Suppressor macrophage (primary cell): ENCODE measurements at places on chromosomes 3 and 15.
A peak's percentile ranks its signal among the peaks of the same experiment; 100 is the strongest.

GRCh38 chr15:41241221-41241964, 10.3 kb downstream of the CHP1 start:
- no peak for DNase-seq

DNA sequence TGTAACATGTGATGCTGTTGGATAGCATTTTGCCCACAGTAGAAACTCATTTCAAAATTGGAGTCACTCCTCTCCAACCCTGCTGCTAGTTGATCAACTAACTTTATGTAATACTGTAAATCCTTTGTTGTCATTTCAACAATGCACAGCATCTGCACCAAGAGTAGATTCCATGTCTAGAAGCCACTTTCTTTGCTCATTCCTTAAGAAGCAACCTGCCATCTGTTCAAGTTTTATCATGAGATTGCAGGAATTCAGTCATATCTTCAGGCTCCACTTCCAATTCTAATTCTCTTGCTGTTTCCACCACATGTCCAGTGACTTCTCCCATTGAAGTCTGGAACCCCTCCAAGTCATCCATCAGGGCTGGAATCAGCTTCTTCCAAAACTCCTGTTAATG, 42.9 kb downstream of the AKAP13 start:
- no peak for DNase-seq

DNA sequence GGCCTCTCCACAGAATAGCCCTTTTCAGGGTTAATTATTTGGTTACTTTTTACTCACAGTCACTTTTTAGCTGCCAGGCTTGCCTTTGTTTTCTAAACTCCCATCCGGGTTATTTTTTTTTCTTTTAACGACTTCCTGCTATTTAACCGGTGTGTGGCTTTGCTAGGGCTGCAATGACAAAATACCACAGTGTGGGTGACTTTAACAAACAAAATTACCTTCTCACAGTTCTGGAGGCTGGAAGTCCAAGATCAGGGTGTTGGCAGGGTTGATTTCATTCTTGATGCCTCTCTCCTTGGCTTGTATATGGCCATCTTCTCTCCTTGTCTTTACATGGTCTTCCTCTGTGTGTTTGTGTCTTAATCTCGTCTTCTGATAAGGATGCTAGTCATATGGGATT, 91.5 kb downstream of the IL1RAP start:
- DNase-seq = no peak

DNA sequence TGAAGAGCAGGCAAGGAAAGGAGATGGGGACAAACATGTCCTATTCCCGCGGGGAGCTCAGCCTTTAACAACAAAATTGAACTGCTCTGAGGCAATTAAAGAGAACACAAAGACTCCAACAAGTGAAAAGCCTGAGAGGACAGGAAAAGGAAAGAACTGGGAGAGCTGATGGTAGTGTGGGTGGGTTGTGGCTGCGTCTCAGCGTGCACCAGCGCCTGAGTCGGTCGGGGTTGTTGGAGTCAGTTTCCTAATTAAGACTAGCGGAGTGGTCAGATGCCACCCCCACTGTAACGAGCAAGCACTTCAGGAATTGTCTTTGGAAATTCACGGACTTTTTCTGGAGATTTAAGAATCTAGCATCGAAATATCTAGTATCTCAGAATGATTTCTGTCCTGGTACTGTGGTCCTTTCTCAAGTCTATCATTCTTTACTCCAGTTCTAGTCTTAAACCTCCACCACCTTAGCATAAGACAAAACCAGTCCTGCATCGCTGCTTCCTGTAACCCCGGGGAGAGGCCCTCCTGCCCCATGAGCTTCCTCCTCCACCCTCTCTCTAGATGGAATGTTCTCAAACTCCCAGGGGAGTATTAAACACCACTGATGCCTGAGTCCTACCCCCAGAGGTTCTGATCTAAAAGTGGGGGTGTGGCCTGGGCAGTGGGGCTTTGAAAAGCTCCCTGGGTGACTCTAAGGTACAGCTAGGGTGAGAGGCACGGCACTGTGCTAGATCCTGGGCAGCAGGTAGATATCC, 104.0 kb downstream of the CYP19A1 start:
- peak; percentile 36 for DNase-seq

GRCh38 chr3:169382309-169382708, 281.2 kb downstream of the MECOM start:
- no peak for DNase-seq

DNA sequence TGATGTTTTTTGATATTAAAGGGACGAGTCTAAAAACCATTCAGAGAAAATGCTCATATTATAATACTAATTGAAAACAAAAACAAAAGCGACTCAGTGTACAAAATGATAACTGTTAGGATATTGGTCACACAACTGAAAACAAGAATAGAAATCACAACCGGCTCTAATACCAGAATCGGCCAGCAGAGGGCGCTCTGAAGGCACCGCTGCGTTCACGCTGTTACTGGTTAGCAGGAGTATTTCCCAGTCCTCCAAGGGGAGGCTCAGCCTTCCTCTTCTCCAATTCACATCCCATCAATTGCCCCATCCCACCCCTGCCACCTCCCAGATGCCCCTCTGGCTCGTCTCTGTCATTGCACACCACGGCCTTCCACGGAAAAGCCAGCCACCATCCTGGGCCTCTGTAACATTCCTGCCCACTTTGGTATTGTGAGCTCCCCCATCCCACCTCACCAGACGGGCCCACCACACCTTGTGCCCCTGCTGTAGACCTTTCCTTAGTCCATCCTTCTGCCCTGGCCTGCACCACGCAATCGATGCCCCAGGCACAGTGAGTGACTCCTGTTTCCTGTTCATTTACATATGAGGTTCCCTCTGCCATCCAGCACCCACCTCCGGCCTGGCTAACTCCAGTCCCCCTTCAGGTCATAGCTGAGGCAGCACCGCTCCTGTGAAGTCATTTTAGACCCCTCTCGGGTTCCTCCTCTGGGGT, 8.5 kb downstream of the FAM107A start:
- peak; percentile 92 for DNase-seq

GRCh38 chr3:31661993-31662670, 129.4 kb downstream of the STT3B start:
- peak; percentile 38 for DNase-seq

DNA sequence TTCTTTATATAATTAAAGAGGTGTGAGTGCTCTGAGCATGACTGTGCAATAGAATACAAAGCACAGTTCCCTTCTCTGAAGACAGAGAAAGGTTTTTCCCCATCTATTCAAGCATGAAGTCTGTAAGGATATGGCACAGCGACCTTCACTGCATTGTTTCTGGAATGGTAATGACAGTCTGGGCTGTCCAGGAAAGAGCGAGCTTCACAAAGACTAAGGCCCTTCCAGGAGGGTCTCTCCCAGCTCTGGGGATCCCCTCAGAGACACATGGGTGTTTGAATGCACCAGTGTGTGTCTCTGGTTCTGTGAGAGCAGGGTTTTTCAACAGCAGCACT, 179.9 kb upstream of the NR2E3 start:
- no peak for DNase-seq

GRCh38 chr3:11059090-11059798, 66.7 kb downstream of the SLC6A1 start:
- peak; percentile 63 for DNase-seq

DNA sequence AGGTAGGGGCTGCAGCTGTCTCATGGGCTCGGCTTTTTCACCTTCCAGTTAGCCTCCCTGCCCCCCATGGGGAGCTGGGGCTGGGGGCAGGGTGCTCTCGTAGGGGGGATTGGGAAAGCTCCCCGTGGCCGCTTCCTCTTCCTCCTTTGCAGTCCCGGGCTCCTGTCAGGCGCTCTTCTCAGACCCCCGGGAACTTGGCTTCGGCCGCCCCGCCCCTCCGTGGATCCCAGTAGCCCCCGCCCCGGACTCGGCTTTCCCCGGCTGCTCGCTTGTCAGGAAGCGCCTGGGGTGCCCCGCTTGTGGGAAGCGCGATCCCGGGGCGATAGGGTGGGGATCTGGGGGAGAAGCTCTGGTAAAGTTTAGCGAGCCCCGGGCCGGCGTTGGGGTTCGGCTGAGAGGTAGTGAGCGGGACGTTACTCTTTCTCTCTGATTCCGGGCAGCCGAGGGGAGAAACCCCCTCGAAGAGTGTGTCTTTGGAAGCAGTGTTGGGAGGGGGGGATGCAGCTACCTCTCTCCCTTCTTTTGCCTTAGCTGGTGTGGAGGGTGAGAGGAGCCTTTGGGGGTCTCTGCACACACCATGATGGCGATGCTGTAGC, 611 bp downstream of the PIAS1 start:
- peak; percentile 90 for DNase-seq

DNA sequence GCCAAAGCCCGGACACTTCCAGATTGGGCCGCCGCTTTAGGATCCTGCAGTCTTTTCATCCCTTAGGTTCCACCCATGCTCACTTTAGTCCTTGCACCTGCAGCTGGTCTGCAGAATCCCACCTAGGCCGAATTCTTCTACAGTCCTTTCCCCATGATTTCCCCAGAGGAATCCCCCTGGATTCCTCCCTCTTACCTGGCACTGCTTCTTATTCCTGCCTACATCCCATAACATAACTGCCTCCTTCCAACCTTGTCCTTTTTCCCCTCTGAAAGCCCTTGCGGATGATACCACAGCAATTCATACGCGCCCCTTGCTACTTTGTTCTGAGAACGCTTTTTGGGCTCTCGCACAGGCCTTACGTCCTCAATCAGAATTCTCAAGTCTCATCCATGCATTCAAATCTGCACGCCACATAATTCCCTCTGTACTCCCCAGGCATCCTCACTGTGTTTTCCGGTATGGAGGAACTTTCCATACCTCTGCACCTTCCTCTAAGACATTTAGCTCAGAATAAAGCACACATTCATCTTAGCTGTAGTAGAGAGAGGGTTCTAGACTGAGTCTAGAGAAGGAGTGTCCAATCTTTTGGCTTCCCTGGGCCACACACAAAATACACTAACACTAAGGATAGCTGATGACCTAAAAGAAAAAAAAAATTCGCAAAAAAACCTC, 619 bp downstream of the EIF2AK4 start:
- peak; percentile 11 for DNase-seq

DNA sequence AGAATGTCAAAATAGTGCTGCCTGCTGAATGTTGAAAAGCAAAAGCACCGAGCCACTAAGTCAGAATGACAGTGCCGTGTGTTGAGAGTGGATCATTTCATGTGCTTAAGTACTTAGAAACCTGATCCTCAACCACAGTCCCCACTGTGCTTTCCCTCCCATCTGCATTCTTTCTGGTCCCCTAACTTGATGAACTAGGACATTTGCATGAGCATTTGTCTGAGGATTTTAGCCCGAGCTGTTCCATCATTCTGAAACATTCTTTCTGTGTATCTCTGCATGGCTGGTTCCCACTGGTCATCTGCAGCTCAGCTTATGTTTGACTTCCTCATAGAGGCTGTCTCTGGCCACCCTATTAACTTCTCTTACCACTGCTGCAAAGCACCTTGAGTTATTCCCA, 42.0 kb downstream of the SST start:
- DNase-seq = no peak

GRCh38 chr3:158573714-158574113, 2.7 kb downstream of the MLF1 start:
- no peak for DNase-seq

- DNase-seq = no peak
Measured at GRCh38 chr3:118970819-118971218, 63.8 kb downstream of the IGSF11 start.

DNA sequence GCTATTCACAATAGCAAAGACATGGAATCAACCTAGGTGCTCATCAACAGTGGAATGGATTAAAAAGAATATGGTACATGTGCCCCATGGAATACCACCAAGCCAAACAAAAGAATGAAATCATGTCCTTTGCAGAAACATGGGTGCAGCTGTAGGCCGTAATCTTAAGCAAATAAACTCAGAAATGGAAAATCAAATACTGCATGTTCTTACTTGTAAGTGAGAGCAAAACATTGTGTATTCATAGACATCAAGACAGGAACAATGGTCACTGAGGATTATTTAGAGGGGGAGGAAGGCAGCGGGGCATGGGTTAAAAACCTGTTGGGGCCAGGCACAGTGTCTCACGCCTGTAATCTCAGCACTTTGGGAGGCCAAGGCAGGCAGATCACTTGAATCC, 304.7 kb upstream of the ROBO2 start:
- DNase-seq = no peak
